ENCODE measurements at places on chromosomes 16 and 17.

DNA sequence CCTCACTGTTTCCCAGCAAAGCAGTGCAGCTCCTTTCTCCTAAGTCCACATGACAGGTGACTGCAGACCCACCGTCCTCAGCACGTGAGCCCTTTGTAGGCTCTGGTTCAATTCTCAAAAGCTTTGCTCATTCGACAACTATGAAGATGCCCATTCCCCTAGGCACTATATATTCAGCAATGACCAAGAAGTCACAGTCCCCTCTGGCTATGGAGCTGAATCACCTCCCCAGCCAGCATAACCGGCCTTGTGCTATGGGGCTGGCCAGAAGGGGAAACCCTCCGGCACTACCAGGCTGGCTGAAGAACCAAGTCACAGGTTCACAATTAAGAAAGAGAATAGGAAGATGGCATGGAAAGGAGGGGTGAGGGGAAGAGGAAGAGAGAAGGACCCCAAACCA lies 139.7 kb downstream of the WSCD1 start:
- no peak for DNase-seq

- DNase-seq, result no peak
These were observed 6.2 kb downstream of the FSCN2 start for GRCh38 chr17:81534157-81535006.

GRCh38 chr16:75495076-75495674 lies at the start of gene CHST6:
TSS of gene CHST6 (minus strand) at chr16:75495441. CDS start at chr16:75479828, 15,613 bp downstream.
- DNase-seq, result peak; percentile 60

GRCh38 chr16:53453928-53454327 lies 19.7 kb downstream of the RBL2 start:
- no peak for DNase-seq

GRCh38 chr16:67022531-67023214 lies 6.3 kb upstream of the CBFB start:
- DNase-seq, result peak; percentile 41

DNA sequence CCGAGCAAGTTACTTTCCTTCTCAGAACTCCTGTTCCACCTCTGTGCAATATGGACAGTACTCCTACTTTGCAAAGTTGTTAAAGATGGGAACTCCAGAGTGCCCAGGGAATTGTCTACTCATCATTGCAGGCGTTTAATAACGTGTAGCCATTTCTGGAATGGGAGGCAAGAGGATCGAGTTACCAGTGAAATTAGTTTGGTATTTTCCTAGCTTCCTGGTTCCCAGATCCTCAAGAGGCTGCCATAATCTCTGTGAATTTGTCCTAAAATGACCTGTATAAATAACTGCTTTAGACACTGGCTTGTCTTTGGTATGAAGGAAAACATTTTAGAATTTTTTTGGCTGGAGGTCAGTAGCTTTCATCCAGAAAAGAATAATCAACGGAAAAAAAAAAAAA lies 27.7 kb downstream of the WWOX start:
- peak; percentile 57 for DNase-seq

GRCh38 chr17:18122990-18123753 lies 14.6 kb downstream of the MYO15A start:
- no peak for DNase-seq

GRCh38 chr17:73350864-73351263 lies 39.1 kb upstream of the CDC42EP4 start:
- DNase-seq, result no peak

DNA sequence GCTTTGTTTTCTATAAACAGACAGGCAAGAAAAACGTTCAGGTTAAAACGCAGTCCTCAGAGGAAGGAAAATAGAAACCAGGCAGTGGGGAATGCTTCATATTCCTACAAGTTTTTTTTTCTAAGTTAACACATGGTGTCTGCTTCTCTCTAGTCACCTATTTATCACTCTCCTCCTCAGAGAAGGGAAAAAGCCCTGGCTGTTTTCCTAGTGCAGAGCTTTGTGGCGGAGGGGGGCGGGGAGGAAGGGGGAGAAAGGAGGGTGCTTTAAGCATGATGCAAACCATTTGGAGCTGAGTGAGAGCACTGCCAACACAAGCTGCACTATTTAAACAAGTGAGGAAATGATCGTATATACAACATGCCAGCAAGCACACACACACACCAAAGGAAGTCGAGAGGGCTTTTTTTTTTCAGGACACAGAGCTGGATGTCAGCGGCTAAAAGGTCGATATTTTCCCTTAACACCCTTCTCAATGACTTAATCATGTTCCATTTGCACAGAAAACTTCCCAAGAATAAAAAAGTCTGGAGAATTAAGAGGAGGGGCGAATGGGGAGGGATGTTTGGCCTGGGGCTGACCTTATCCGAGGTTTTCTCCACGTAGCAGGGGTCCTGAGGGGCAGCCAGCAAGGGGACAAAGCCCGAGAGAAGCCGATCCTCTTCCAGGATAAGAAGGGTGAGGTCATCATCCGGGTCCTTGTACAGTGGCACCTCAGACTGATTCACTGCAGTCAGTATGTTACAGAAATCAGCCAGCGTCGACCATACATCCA lies 117.4 kb downstream of the HIC1 start:
- peak; percentile 99 for DNase-seq

DNA sequence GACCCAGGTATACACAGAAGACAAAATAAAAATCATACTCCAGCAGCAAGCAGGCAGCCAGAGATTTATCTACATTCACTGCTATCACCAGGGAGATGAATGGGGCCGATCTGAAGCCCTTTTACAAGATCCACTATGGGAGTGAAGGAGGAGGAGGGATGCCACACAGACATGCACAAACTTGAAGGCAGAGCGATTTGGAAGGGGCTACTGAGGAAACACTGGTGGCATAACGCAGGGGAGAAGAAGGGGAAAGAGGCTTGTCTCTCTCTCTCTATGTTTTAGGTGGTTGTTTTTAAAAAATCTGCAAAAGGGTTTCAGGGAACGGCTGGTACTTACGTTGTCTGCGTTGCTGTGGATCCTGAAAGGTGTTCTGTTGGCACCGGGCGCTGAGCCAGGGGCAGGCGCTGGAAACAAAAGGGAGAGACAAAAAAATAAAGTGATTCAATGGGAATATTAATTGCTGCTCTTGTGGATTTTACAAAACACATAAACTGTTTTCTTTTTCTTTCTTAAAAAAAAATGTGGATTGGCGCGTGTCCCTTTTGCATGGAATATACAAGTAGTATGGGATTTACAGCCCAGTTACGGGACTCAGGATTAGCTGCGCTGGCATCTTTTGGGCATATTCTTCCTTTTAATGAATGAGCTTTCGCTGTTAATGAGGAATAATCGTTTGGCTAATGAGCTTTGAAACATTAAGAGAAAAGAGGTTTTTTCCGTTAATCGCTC lies 255.3 kb upstream of the PMFBP1 start:
- no peak for DNase-seq

DNA sequence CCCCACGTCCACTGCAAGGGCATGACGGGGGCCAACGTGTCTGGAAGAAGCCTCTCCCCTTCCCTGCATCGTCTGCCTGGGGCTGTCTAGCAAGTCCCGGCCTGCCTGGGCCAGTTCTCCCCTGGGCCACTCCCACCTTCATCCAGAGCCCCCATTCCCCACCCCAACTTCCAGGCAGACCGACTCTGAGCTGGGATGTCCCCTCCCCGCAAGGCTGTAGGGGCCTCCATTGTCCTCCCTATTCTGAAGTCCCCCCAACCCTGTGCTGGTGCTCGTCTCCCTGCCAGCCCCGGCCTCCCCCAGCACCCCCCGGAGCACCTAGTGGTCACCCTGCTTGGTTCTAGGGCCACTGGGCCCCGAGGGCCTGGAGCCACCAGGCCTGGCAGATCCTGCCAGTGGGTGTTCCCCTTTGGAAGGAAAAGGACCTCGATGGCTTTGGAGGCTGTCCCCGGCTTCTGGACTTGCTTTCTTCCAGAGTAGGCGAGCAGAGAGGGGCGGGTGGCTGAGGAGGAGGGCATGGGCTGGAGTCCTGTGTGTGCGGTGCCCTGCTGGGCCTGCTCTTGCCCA lies 4.8 kb downstream of the GLIS2 start:
- no peak for DNase-seq

- DNase-seq, result peak; percentile 52
These were observed 487 bp downstream of the C17orf67 start for GRCh38 chr17:56833057-56833808.
